DMS53 (cell line): ENCODE measurements at places on chromosomes 3 and 15.
A peak's percentile ranks its signal among the peaks of the same experiment; 100 is the strongest.

- peak; percentile 60 for DNase-seq
Observed at GRCh38 chr3:71753701-71754609, at the start of gene GPR27. Gene GPR27 (plus strand): TSS chr3:71753855. CDS start chr3:71754050, 195 bp downstream.

- DNase-seq, result no peak
Observed at GRCh38 chr3:129738172-129738571, 131.7 kb upstream of the PLXND1 start.

- DNase-seq, result no peak
Observed at GRCh38 chr15:66770518-66771350, 68.7 kb downstream of the SMAD6 start.

DNA sequence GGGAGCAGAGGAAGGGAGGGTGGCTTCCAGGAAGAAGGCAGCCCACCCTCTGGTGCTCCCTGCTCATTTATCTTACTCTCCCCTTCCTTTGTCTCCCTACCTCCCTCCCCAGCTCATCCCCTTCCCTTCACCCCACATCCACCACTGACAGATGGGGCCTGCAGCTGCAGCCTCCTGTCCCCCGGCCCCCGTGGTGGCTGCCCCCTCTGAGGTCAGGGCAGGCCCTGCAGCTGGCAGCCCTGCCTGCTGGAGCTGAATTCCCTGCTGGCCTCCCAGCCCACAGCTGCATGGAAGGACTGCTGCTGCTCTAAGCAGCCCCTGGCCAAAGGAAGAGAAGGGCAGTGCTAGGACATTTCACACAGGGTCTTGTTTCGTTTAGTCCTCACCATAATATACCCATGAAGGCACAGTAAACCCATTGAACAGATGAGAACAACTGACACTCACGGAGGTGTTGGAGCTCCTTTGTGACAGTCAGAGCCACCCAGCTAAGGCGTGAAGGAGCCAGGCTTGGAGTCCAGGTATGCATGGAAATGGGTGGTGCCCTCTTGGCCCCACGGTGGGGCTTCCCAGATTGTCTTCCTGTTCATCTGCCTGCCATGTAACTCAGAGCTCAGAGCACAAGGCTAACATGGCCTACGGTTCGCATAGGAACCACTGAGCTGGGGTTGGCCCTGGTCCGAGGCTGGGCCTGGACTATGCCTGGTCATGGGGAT, 121.7 kb upstream of the PRR20G start:
- DNase-seq, result no peak

DNA sequence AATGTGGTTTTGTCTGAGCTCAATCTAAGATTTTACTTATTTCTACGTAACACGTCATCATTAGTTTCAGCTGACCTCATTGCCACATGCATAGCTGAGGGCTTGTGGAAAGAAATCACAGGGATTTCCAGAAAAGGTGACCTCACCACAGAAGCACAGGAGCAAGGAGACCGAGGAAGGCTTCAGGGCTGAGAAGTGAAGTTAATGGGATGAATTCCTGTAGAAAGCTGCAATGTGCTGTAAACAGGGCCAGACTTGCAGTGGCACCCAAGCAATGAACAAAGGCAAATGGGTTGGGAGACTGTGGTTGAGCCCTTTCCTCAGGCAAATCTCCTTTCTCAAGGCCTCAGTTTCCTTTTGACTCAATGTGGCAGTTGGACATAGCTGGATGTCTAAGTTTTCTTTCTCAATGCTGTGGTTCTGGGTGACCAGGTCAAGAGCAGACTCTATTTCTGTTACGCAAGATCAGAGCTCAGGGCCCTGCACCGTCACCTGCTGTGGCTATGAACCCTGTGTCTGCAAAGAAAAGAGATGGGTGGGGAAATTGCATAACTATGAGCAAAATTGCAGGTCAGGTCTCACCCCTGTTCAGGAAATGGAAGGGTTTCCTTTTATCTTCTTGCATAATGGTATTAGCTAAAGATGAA, 252.2 kb upstream of the TBL1XR1 start:
- DNase-seq, result no peak

DNA sequence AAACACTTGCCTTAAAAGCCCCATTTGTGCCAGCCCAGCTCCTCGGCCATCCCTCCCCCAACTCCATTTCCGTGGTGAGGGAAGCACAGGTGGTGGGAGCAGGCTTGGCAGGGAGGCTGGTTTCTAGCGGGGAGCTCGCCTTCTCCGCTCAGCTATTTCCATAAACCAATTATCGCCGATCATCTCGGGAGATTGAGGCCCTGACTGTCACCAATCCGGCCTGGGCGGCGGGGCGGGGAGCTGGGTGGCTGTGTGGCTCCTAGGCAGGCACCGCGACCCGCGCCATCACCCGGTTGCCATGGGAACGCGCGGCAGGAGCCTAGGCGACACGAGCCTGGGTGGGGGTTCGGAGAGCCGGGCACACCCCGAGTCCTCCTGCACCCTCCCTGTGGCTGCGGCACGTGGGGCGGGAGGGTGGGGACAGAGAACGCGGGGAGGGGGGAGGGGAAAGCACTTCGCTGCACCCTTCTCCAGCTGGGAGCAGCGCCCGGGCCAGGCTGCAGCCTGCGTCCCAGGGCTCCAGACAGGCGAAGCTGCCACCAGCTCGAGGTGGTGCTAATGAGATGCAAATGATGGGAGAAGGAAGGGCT, 9.3 kb downstream of the CCDC33 start:
- peak; percentile 91 for DNase-seq

- DNase-seq, result no peak
Observed at GRCh38 chr3:59446775-59447465, 397.1 kb upstream of the CFAP20DC start.

DNA sequence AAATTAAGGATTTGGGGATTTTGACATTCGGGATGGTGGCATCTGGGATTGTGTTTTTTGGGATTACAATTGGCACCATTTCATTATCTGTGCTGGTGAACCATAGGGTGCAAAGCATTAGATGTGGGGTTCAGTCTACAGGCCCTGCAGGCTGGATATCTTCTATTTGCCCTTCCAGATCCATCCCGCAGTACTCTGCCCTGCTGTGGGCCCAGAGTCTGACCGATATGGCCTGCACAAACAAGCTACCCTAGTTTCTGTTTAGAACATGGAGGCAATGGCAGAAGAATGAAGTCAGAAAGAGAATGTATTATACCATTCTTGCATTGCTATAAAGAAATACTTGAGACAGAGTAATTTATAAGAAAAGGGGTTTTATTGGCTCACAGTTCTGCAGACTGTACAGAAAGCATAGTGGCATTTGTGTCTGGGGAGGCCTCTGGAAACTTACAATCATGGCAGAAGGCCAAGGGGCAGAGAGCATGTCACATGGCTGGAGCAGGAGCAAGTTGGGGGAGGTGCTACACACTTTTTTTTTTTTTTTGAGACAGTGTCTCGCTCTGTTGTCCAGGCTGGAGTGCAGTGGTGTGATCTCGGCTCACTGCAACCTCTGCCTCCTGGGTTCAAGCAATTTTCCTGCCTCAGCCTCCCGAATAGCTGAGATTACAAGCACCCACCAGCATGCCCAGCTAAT, 93.7 kb downstream of the NCEH1 start:
- no peak for DNase-seq

DNA sequence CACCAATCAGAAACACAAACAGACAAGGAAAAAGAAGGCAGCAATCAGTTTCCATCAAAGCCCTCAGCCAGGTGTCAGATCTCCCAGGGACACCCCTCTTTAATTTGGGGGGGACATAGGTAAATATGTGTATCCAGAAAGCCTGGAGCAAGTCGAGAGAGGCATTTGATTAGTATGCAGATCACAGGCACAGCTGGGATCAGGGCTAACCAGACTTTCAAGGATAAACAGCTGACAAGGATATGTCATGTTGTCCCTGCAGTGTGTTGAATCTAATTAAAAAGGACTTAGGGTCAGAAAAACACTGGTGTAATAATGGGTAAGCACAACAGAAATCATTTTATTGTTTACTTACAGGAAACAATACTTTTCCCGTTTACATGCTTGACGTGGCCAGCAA, 30.2 kb downstream of the NSMCE3 start:
- DNase-seq, result no peak

DNA sequence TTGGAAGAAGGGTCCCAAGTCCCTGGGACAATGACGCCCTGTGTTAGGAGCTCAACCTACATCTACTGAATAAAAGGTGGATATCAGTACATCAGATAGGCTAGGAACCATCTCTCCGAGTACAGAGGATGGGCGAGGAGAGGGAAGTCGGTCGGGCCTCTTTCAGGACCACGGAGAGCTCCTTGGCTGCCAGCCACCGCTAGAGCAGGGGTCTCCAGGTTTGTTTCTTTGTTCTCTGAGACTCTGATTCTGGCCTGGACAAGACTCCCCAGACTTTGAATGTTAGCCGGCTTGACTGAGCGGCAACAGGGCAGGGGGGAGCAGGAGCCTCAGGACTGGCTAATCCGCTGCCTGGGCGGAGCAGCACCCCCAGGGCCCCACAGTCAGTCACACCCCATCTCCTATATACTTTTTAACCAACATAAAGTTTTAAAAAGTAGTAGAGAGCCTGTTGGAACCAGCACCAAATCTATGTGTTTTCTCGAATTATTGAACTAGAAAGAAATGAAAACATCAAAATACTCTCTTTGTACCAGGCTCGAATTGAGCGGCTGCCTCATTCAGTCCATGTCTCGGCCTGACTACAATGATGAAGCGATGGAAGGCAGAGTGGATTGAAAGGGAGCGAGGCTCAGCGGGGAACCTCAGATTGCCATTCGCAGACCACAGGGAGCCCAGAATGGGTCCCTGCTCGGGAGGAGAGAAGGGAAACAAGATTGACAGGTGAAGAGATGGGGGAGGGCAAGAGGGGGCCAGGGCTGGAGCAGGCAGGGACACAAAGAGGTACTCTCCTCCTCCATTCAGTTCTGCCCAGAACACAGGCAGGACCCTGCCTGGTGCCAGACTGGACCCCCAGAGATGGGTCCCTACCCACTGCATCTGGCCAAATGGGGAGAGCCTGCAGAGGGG, 131.6 kb downstream of the TPRA1 start:
- no peak for DNase-seq

DNA sequence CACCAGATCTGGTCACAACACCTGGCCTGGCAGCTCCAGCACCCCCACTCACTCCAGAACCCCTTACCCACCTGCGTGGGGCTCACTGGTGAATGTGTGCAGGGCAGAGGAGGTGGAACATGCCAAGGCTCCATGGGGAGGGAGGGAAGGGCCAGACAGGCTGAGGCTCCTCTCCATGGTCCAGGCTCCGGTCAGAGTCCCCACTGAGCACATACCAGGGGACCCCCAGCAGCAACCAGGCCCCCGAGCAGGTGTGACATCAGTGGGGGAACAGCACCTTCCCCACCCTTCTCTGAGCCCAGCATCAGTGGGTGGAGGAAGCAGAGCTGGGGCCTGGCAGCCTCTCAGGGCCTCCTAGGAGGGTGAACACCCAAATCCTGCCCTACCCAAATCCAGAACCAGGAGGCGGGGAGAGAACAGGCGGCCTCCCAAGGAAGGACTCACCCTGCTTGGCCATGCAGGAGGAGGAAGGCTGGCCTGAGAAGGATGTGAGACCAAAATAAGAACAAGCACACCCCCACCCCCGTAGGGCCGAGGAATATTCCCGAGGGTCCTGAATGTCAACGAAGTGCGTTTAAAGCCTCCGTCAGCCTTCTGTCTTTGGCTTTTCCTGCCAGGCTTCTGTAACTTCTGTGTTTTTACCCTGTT, 1.1 kb upstream of the GP9 start:
- DNase-seq, result peak; percentile 32

DNA sequence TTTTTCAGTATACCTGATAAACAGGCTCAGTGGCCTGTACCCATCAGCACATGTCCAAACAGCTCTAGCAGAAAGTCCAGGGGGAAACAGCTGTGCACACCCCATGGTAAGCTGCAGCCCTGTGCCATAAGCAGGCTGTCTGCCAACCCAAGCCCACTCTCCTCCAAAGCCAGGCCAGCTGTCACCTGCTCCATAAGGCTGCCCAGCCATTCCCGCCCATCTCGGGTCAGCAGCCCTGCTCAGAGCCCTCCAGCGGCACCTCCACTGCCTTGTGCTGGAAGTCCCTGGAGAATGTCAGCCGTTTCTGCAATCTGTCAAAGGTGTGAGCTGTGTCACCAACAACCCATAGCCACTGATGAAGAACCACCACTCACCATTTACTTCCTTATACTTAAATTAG, 82.0 kb downstream of the NTRK3 start:
- no peak for DNase-seq

- peak; percentile 37 for DNase-seq
Observed at GRCh38 chr15:31869686-31870307, 160.5 kb upstream of the CHRNA7 start.

GRCh38 chr3:151282921-151283320, 4.6 kb upstream of the P2RY14 start:
- DNase-seq, result peak; percentile 67

GRCh38 chr3:43692085-43692855, 1.5 kb downstream of the ABHD5 start:
- peak; percentile 2 for DNase-seq

DNA sequence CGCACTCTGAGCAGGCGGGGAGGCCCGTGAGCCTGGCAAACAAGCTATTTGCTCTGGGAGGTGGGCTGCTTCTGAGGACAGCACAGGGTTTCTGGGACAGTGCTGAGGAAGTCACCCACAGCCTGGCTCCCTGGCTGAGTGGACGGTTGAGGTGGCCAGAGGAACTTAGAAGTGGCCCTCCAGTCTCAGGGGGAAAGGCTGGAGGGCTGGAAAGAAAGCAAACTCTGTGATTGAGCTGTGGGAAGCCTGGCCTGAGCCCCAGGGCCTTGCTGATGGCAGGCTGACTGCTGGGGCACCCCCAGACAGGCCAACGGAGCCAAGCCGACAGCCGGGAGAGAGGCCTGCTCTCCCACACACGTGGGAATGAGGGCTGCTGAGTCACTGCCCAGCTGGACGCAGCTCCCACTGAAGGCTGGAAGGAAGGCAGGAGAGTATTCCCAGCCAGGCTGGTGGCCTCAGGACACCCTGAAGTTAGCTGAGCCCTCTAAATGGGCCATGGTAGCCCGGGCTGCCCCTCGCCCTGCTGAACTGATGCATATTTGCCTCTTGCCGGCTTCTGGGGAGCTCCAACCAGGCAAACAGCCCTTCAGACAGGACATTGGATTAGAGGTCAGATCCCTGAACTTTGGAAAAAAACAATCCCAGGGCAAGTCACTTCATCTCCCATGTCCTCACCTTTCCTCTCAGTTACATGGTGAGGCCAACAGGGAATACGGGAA, 98.0 kb upstream of the TLE3 start:
- peak; percentile 54 for DNase-seq

- DNase-seq, result no peak
Observed at GRCh38 chr3:154759966-154760365, 320.2 kb upstream of the MME start.

- DNase-seq, result no peak
Observed at GRCh38 chr3:14581334-14582044, 41.3 kb upstream of the GRIP2 start.

DNA sequence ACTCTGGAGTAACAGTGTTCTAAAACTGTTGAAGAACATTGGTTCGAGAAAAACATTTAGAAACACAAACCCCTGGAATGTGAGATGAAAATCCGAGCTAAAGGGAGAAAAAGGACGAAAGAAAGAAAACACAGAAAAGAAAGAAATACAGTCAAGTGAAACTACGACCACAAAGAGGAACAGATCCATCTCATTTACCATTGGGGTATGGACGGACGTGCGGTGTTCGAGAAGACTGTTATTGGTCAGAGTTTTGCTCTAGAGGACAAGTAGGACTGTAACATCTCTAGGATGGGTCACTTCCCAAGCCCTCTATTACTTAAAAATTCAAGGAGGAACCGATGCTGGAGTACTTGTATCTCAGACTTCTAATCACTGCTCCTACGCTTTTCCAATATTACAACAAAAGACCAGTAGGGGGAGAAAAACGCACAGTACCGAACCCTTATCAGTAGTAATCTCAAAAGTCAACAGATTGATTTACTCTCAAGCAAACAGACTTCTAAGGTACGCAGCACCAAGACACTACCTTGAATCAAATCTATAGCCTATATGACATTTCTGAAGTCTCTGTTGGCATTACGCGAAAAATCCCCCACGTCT, 1.1 kb upstream of the PIK3CA start:
- DNase-seq, result peak; percentile 79

- DNase-seq, result no peak
Observed at GRCh38 chr3:3853544-3853943, 54.3 kb downstream of the LRRN1 start.
